ENCODE measurements at places on chromosomes 6 and 20.
A peak's percentile ranks its signal among the peaks of the same experiment; 100 is the strongest.

DNA sequence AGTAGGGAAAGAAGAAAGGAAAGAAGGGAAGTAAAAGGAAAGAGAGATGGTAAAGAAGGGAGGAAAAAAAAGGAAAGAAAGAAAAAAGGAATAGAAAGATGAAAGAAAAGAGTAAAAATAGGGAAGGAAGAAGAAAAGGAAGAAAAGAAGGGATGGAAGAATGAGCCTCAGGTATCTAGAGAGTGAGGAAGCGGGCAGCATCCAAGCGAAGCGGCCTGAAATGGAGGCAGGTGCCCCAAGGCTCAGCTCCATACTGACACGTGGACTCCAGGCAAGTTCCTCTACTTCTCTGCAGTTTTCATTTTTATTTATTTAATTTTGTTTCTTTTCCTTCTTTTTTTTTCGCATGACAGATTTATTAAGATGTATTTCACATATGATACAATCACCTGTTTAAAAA, 373.1 kb downstream of the ESR1 start:
- no peak for DNase-seq

DNA sequence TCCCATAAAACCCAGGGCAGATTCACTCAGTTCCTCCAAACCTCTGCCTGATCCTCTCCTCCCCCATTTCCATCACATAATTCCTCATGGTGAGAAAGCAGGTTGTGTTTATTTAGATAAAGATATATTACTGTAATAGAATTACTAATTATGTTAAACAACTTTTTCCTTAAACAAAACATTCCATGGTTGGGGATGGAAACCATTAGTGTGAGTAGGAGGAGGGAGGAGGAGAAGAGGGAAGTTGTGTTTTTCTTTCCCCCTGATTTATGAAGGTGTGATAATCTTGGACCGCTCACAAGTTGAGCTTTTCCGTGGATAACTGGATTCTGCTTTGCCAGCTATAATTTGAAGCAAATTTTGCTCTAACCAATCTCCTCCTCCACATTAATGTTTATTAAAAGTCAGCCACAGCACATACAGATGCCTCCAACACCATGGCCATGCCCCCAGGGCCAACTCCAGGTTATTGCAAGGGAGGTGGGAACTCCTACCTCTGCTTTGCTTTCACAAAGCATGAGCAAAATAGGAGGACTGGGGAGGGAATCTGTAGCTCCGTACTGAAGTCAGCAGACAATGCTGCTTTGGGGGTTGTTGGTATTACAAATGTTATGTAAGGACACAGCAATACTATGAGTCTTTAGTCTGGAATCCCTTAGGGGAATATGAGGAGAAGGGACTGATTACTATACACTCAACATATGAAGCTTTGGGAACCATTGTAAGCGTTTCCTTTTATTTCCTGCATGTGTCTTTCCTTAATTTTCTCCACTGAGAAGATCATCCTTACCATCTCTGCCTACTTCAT, 542.0 kb downstream of the DHX35 start:
- DNase-seq, result no peak

GRCh38 chr20:63756648-63756991, 17.0 kb downstream of the SLC2A4RG start:
- no peak for DNase-seq

DNA sequence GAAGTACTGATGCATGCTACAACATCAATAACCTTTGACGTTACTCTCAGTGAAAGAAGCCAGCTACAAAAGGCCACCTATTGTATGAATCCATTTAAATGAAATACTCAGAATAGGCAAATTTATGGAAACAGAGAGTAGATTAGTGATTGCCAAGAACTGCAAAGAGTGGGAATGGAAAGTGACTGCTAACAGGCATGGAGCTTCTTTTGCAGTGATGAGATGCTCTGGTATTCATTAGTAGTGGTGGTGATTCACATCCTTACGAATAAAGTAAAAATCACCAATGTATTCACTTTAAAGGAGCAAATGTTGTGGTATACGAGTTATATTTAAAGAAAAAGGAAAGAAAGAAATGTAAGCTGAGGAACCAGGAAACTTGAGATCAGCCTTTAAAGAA, 126.8 kb upstream of the SAMD5 start:
- no peak for DNase-seq

- no peak for DNase-seq
These were observed 1188.0 kb downstream of the GRIK2 start for GRCh38 chr6:102581378-102582124.

GRCh38 chr6:33080127-33081089, 4.6 kb downstream of the HLA-DPB1 start:
- no peak for DNase-seq

GRCh38 chr6:112029045-112029822, 24.7 kb upstream of the CCN6 start:
- peak; percentile 12 for DNase-seq

DNA sequence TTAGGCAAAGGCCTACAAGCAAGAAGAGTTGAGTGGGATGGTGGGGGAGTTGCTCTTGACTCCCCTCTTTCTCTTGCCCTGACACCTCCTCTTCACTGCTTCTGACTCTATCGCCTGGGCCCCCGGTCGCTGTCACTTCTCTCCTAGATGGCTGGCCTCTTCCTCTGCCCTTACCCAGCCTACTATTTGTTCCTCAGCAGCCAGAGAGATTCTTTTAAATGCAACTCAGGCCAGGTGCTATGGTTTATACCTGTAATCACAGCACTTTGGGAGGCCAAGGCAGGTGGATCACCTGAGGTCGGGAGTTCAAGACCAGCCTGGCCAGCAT, 4.3 kb upstream of the PDYN start:
- no peak for DNase-seq

- DNase-seq, result no peak
These were observed 45.0 kb downstream of the ELMO2 start for GRCh38 chr20:46361381-46361780.

GRCh38 chr6:120938876-120939472, 395.3 kb downstream of the TBC1D32 start:
- no peak for DNase-seq

DNA sequence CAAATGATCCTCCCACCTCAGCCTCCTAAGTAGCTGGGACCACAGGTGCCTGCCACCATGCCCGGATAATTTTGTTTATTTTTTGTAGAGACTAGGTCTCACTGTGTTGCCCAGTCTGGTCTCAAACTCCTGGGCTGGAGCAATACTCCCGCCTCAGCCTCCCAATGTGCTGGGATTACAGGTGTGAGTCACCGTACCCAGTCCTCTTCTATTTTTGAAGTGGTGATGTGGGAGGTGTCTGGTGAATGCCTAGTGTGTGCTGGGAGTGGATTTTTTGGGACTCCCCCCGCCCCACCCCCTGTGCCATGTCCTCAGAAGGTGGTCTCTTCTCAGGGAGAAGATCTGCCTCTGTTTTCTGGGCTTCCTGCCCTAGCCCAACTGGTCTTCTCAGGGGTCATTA, 47.9 kb upstream of the CLDN20 start:
- no peak for DNase-seq

GRCh38 chr20:47568019-47568418, 66.3 kb downstream of the NCOA3 start:
- DNase-seq, result peak; percentile 38

GRCh38 chr20:44837946-44838345, 27.6 kb upstream of the RIMS4 start:
- DNase-seq, result no peak

- peak; percentile 48 for DNase-seq
These were observed 433.5 kb downstream of the RFPL4B start for GRCh38 chr6:112780498-112781096.

GRCh38 chr6:121597654-121598053, 162.2 kb downstream of the GJA1 start:
- DNase-seq, result no peak

DNA sequence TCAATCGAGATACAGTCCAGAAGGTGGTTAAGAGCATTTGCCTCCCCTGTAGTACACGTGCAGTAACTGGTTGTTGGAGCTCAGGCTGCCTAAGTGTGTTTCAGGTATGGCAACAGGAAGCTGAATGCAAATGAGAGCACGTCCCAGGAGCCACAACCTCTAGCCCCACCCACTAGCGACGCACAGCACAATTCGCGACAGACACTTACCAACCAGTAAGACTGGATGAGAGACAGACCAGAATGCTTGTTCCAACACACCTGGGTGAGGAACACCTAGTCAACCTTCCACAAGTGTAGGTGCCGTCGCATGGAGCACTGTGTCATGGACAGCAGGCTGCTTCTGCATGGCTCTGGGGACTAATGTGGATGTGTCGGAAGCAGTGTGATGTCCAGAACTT, 7.2 kb upstream of the SERPINB1 start:
- DNase-seq, result peak; percentile 16

DNA sequence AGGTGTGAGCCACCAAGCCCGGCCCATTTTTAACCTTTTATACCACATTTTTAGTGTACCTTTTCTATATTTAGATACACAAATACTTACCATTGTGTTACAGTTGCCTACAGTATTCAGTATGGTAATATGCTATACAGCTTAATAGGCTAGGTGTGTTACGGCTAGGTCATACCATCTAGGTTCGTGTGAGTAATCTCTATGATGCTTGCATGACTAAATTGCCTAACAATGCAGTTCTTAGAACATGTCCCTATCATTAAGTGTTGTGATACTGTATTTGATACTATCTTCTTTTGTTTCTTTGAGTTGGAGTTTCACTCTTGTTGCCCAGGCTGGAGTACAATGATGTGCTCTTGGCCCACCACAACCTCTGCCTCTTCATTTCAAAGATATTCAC, 387.7 kb upstream of the SASH1 start:
- DNase-seq, result no peak

DNA sequence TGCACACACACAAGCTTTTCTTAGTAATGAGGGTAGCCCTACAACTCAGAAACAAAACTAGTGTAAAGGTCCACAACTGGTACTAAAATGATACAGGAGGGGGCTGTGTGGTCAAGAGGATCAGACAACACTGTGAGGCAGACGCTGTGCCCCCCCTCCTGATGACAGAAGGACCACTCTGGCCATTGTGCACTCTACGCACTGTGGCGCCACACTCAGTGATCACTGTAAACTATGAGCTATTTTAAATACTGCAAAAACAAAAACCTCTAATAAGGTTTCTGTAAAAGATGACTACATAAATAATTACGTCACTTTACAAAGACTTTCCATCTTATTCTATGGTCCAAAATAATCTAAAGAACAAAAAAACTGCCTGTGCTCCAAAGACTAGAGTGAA, 96.1 kb downstream of the SLC23A2 start:
- no peak for DNase-seq

DNA sequence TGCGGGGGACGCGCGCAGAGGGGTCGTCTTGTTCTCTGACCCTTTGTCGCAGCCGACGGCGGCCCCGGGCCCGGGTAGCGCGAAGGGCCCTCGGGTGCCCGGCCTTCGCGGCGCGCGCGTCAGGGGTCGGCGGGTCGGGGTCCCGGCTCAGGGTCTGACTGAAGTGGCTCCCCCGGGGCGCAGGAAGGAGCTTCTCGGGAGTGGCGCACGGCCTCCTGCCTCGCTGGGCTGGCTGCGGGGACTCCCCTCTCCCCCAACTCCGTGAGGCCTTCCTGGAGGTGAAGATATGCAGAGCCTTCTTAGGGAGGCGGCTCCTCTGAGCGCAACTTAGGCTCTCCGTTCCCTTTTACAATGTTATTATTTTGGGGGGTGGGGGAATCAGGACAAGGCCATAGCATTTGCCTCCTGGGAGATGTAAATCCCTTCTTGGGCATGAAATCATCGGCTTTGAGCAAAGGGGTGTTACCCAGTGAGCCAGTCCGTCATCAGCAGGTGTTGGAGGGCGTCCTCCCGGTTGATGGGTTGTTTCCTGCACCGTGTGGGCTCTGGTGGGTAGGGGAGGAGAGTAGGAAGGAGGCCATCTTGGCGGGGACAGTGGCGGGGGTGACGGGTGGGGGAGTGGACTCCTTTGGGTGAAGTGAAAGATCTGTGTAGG, 523 bp downstream of the CDS2 start:
- DNase-seq, result peak; percentile 61

DNA sequence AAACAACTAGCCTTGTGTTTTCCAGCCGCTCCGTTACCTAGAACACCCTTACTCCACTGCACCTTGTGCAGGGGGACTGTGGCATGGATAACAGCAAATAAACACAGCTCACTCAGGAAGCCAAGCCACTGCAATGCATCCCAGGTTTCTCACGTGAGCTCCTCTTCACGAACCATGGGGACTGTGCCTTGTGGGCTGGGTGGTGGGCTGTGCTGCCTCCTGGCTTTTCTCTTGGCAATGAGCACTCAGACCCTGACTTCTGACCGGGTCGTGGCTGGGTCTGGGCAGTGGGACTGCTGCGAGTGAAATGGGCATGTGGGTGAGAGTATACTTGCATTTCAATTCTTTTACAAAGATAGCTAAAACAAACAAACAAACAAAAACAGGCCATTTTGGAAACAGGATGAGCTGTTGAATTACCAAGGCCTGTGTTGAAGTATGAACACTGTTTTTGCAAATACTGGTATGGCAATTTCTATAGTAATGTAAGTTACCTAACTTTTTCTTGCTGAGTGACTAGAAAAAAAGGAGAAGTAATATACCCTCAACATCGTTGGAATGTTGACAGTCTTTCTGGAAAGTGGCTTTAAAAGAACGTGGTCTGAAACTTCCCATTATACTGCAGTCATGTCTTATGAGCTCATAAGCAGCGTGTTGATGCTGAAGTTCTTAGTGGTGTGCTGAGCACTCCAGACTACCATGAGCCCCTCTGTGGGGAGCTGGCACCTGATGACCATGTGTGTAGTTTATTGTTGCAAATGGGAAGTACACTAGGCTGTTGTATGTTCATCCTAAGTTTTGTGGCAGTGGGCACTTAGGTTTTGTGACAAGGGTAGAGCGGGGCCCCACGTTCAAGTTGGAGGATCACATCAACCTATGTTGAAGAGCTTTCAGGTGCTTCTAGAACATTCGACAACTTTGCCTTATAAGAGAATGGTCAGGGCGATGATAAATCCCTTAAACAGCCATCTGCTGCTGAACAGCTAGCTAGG, 120.4 kb downstream of the ARMC2 start:
- no peak for DNase-seq

GRCh38 chr6:143233554-143234285, 173.0 kb downstream of the AIG1 start:
- no peak for DNase-seq

- no peak for DNase-seq
These were observed 1958.5 kb upstream of the DEFB115 start for GRCh38 chr20:29298759-29299613.

GRCh38 chr6:31740397-31741223, 805 bp downstream of the MSH5 start:
- no peak for DNase-seq

GRCh38 chr6:164370773-164371172, 938.6 kb downstream of the C6orf118 start:
- no peak for DNase-seq

GRCh38 chr20:461254-462198, 807 bp downstream of the TBC1D20 start:
- no peak for DNase-seq

- no peak for DNase-seq
These were observed at the start of gene CCN5 for GRCh38 chr20:44714701-44715498. CCN5 (plus strand) TSS chr20:44715369; CDS start chr20:44715391, 22 bp downstream.

GRCh38 chr20:52624281-52624680, 347.9 kb upstream of the TSHZ2 start:
- DNase-seq, result no peak
